ENCODE measurements at places on chromosomes 1 and 21.
A peak's percentile ranks its signal among the peaks of the same experiment; 100 is the strongest.

DNA sequence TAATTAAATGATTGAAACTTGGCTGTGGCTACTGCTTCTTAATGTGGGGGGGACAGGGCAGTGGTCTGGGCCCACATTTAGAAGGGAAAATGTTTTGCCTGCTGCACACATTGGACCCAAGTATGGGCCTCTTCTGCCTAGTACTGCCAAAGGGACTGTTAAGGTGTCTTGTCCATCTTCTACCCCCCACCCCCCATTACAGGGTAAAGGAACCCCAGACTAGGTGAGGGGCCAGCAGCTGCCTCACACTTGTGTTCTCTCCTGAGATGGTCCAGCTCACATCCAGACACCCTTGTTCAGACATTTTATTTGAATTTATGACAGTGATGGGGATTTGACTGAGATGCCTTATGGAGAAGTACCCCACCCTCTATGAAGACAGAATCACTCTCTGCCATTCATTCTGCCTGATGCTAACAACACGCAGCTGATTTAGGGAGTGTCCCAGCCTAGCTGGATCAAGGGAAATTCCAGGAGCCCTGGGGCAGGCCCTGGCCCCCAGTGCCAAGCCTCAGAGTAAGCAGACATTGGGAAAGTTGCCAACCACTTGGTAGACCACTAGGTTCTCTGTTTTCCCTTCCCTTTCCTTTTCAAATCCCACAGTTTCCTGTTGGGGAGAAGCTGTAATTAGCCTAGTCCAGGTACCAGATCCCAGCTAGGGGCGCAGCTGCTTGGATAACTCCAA, 42.1 kb downstream of the YARS1 start:
- DNase-seq = no peak
- H3K27ac ChIP-seq = peak overlapping the region; percentile 55
- H3K4me3 ChIP-seq = no peak overlapping the region
- peaks cover 37% of the 10 kb centered on the region for H3K36me3 ChIP-seq
- H3K4me1 ChIP-seq = peaks cover 7% of the 10 kb centered on the region
- H3K27me3 ChIP-seq = no peaks in the 10 kb centered on the region

DNA sequence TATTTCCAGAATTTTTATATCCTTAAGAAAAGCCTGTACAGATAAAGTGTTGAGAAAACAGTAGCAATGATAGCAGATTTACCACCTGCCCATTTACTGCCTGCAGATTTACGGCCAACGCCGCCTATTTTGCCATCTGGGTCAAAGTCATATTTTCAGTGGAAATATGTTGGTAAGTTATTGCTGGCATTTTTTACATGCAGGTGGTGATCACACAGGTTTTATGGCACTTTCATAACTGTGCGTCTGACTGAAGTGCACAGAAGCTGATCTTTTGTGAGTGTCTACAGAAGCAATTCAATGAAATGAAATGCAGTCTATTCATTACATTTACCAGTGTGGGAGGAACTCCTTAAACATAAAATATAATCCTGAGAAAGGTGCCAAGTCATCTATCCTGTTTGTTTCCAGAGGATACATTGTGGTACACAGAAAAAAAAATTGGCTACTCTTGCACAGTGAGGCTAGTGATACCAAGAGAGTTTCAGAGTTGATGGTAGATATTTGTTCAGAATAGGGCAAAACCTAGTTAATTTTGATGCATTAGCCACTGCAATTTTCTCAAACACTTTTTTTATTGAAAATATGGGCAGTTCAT, 458.5 kb downstream of the NEGR1 start:
- no peaks in the 10 kb centered on the region for H3K36me3 ChIP-seq
- H3K27me3 ChIP-seq = no peaks in the 10 kb centered on the region

DNA sequence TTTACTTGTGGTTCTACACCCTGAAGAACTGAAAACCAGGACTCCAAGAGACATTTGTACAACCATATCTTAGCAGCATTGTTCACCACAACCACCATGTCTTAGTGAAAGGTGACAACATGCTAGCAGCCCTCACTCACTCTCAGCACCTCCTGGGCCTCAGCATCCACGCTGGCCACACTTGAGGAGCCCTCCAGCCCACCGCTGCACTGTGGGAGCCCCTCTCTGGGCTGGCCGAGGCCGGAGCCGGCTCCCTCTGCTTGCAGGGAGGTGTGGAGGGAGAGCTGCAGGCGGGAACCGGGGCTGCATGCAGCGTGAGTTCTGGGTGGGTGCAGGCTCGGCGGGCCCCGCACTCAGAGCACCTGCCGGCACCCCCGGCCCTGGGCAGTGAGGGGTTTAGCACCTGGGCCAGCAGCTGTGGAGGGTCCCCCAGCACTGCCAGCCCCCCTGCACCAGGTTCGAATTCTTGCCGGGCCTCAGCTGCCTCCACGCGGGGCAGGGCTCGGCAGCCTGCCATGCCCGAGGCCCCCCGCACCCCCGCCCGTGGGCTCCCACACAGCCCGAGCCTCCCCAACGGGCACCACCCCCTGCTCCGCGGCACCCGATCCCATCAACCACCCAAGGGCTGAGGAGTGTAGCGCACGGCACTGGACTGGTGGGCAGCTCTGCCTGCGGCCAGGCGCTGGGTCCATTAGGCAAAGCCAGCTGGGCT, 9.2 kb downstream of the C1orf159 start:
- H3K36me3 ChIP-seq = peaks cover 34% of the 10 kb centered on the region
- H3K4me1 ChIP-seq = peaks cover 31% of the 10 kb centered on the region
- no peaks in the 10 kb centered on the region for H3K27me3 ChIP-seq
- DNase-seq = no peak
- H3K27ac ChIP-seq = no peak overlapping the region
- no peak overlapping the region for H3K4me3 ChIP-seq

DNA sequence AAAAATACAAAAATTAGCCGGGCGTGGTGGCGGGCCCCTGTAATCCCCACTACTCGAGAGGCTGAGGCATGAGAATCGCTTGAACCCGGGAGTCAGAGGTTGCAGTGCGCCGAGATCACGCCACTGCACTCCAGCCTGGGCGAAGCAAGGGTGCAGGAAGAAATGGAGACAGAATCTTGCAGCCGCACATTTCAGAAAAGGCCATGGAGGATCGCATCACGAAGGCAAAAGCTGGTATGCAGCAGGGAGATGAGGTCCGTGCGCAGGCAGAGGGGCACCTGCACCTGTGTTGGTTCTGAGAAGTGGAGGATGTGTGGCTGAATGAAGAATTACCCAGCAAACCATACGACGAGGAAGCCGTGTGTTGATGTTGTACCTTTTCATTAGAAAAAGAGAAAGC, 53.0 kb upstream of the ABCG1 start:
- no peak overlapping the region for H3K27ac ChIP-seq
- H3K27me3 ChIP-seq = no peaks in the 10 kb centered on the region
- DNase-seq = no peak
- no peak overlapping the region for H3K4me3 ChIP-seq
- H3K4me1 ChIP-seq = peaks cover 30% of the 10 kb centered on the region

DNA sequence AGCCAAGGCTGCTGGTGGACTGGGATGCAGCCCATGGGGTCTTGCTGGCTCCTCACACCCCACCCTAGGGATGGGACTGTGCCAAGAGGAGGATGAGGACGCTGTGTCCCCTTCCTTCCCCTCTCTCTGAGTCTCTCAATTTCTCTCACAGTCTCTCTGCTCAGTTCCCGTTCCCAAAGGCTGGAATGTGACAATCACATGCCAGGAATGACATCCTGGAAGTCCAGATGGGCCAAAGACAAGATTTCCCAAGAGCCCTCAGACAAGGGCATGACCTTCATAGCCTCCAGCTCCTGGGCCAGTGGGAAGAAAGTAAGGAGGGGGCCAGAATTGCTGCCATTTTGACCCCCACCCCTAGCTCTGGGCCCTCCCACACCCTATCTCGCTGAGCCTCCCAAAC, 7.6 kb upstream of the CDCP2 start:
- no peak overlapping the region for H3K4me3 ChIP-seq
- no peak for DNase-seq
- no peak overlapping the region for H3K27ac ChIP-seq
- no peaks in the 10 kb centered on the region for H3K36me3 ChIP-seq

GRCh38 chr1:158124034-158124433, 56.7 kb upstream of the CD1D start:
- peaks cover 58% of the 10 kb centered on the region for H3K27me3 ChIP-seq
- no peak for DNase-seq
- no peaks in the 10 kb centered on the region for H3K4me1 ChIP-seq
- H3K36me3 ChIP-seq = no peaks in the 10 kb centered on the region
- H3K27ac ChIP-seq = no peak overlapping the region
- no peak overlapping the region for H3K4me3 ChIP-seq

- no peak for DNase-seq
- H3K4me3 ChIP-seq = no peak overlapping the region
- no peaks in the 10 kb centered on the region for H3K27me3 ChIP-seq
- no peaks in the 10 kb centered on the region for H3K4me1 ChIP-seq
Observed at GRCh38 chr1:16614361-16615252, 1.2 kb upstream of the NBPF1 start.

Data from activated naive CD4-positive, alpha-beta T cell treated with anti-CD3 and anti-CD28 coated beads, Interleukin-2, amount 10 ng/mL, durations not matched to agents 7 days and 5 days (primary cell).